ENCODE measurements at places on chromosomes 4 and X.
A peak's percentile ranks its signal among the peaks of the same experiment; 100 is the strongest.

DNA sequence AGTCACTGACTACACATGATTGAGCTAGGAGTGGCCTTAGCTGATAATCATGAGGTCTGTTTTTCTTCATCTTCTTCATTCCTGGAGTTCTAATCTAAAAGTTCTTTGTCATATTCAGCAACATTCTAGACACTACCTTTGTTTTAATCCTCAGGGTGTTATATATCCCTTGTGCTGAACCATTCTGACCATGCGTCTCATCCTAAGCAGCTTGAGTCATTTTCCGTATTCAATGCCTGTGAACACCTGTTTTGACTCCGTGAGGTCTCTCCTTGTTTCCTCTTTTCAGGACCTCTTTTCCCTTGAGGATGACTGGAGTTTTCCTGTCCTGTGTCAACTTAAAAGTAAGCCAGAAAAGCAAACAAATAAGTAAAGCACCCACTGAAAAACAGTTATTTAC lies 597.9 kb downstream of the GBA3 start:
- no peak for DNase-seq

DNA sequence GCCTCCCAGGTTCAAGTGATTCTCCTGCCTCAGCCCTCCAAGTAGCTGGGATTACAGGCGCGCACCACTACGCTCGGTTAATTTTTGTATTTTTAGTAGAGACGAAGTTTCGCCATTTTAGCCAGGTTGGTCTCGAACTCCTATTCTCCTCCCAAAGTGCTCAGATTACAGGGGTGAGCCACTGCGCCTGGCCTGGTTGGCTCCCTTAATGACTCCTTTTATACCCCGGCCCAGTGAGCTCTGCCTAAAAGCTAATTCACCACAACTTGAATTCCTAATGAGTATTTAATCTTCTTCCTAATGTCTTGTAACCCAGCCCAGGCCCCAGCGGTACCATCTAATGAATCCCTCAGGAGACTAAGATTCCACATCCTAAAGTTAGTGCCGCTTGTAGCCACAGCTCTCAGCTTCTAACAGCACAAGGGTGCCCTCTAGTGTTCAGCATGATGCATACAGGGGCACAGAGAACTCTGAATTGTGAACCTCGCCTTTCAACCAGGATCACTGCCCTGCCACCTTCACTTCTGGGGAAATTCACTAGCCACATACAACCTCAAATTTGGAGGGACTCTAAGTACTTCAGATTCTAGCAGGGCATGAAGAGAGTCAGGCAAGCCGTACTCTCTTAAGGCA lies 89.5 kb downstream of the OR13H1 start:
- peak; percentile 59 for DNase-seq

GRCh38 chr4:23547096-23547495 lies 342.8 kb downstream of the PPARGC1A start:
- DNase-seq, result no peak

GRCh38 chr4:40288566-40288965 lies 46.6 kb upstream of the CHRNA9 start:
- no peak for DNase-seq

DNA sequence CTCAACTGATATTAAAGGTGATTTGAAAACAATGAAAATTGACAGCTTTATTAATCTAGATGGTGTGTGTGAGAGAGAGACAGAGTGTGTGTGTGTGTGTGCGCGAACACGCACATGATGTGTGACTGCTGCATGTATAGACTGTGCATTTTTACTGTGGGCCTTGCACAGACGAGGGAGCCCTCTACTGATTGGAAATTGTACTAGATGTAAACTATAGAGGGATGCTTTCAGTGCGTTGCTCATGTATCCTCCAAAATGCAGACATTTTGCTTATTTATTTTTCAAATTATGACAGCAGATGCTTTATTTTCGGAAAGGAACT lies 168.4 kb upstream of the GK2 start:
- no peak for DNase-seq

DNA sequence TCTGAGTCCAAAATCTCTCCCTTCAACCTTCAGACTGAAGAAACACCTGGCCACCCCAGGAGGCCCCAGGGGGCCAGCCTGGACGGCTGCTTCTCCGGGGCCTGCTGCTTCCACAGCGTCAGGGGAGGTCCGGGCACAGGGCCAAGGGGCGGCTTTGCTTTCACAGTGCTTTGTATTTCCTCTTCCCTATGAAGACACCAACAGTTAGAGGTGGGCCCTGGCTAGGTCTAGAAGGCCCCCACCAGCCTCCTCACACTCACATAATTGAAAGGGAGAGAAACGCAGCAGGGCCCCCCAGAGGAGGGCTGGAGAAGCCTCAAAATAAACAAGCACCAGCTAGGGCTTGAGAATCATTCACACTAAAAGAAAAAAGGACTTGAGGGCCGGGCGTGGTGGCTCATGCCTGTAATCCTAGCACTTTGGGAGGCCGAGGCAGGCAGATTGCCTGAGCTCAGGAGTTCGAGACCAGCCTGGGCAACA lies 17.8 kb downstream of the SCD5 start:
- peak; percentile 63 for DNase-seq

- DNase-seq, result no peak
These were observed 41.1 kb downstream of the ADGRA3 start for GRCh38 chr4:22474636-22475310.

DNA sequence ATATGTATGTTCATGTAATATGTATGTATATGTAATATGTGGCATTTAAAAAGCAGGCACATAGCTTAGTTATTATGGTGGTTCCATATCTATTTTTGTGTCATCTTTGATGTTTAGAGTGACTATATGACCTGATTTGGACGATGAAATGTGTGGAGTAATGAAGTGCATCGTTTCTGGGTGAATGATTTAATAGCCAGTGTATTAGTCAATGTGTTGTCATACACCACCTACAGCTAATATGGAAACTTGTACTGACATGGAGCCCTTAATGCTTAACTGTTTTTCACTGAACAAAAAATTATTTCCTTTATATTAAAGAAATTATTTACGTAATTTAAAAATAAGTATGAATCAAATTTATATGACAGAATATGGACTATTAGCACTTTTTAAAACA lies 292.3 kb upstream of the FSTL5 start:
- no peak for DNase-seq

DNA sequence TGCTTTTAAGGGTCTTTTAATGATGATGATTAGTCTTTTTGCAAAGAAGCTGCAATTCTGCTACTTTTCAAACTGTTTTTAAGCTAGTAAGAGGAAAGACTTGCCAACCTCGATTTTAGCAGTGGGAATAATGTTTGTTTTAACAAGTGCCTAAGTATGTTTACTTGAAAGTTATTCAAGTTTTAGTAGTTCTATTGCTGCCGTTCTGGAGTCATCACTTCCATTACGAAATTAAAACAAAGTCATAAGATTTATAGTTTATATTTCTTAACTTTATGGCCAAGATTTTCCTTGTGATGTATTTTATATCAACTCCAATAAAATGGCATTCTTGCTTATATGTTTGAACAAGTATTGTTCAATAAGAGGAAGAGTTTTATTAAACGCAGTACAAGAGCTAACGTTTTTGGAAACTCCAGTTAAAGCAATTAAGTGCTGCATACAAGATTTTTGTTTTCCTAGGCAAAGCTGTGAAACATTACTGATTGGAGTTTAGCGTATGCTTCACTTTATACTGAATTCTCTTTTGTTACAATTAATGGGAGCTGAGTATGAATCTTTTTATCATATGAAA lies 211.3 kb downstream of the TENM3 start:
- DNase-seq, result no peak

DNA sequence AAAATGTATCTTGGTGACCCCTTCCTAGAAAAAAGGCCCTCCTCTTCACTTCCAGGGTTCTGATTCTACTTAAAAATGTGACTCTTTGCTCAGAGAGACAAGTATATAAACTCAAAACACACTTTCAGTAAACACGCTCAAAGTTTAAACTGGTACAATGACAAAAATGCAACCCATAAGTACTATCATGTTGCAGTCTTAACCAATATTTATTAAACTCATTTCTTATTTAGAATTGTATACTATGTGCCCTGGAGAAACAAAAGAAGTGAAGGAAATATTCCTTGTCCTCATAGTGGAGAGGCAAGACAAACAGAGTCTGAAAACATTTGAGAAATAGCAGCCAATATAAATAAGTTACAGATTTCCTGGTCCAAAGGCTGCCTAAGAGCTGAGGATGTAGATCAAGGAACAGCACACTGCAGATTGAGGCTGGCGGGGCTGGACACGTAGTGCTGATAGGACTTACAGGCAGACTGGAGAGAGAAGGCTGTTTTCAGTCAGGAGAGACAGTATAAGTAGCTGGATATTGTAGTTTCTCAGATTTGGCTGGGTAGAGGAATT lies 39.1 kb upstream of the ANXA3 start:
- DNase-seq, result no peak

- DNase-seq, result no peak
These were observed 118.3 kb upstream of the GABRA2 start for GRCh38 chr4:46508216-46508615.

- no peak for DNase-seq
These were observed 2.4 kb downstream of the ZMYM3 start for GRCh38 chrX:71251466-71251973.

DNA sequence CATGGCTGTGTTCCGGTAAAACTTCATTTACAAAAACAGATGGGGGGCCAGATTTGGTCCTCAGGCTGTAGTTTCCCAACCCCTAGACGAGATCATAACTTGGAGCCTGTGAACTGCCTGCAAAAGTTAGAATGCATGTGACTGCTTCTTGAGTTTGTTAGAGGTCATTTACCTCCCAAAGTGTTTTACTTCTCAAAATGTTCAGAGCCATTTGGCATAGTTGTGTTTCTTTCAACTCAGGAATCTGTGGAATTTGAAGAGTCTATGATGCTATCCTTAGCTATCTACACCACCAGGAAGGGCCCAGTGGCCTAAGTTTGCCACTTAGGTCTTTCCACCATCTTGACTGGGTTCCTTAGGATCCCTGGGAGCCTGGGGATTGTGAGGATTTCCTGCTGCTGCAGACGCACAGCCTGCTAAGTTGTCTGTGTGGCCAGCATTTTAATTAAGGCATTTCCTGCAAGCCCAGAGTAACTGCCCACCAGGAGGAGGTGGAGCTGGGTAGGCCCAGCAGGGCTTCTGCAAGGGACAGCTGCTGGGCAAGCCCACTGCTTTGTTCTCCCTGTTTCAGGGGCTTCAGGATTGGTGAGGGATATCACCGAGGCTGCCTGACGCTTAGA lies 53.1 kb downstream of the CCNI start:
- DNase-seq, result no peak

GRCh38 chrX:129404670-129405008 lies 118.7 kb downstream of the SMARCA1 start:
- DNase-seq, result no peak

- no peak for DNase-seq
These were observed 289.3 kb upstream of the GATB start for GRCh38 chr4:152050106-152050505.

GRCh38 chrX:137428766-137429591 lies 136.9 kb upstream of the ZIC3 start:
- DNase-seq, result no peak

GRCh38 chrX:12988797-12989196 lies 13.9 kb downstream of the TMSB4X start:
- peak; percentile 76 for DNase-seq

DNA sequence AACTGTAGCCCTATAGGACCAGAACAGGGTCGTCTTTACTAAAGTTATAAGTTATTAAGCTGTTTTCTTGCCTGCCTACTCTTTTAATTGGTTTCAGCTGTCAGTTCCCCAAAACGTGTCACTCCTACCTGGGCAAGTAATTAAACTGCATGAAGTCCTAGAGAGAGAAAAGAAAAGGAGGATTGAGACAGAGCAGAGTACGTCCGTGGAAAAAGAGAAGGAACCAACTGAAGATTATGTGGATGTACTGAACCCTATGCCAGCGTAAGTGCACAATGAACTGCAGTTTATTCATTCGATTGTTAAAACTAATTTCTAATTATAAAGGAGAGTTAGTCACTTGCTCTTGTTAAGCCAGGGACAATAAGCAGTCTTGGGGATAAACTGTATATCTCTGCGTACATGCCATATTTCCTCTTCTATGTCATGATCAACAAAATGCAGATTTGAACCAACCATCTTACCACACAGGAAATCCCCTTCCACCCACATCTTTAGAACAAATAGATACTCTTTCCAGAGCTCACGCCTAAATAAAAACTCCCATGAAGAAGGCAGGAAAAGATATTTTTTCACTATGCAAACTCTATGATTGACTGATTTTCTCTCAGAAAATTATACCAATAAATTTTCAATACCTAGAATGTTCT lies 22.8 kb downstream of the STAP1 start:
- no peak for DNase-seq

DNA sequence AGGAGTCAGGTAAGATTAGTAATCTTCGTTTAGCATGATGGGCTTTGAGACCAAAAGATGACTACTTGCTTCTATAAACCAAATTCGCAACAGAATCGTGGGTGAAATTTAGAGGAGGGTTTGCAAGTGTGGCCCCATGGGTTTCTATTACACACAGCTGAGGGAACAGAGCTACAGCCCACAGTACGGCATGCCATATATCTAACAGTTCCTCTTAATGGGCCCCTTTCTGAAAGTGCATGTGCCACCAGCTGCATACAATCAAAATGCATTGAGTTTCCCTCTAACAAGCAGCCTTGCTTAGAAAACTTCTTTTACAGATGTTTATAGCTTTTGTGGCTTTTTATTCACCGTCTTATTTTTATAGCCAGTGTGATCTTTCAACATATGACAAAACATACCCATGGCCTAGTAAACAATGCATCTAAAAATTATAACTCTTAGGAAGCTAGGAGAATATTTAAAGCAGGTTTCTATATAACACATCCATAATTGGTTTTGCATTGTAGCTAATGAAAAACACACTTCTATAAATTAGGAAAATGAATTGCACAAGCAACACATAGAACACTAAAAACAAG lies 202.1 kb downstream of the PRDM5 start:
- DNase-seq, result no peak
